ENCODE measurements at places on chromosomes 3 and 15. TPM values are rescaled to one million over a fixed set of nuclear protein-coding genes. Genes with fewer than 3 reads are reported as not detected.

Gene KIF23
- 50.7 TPM for total RNA-seq

DNA sequence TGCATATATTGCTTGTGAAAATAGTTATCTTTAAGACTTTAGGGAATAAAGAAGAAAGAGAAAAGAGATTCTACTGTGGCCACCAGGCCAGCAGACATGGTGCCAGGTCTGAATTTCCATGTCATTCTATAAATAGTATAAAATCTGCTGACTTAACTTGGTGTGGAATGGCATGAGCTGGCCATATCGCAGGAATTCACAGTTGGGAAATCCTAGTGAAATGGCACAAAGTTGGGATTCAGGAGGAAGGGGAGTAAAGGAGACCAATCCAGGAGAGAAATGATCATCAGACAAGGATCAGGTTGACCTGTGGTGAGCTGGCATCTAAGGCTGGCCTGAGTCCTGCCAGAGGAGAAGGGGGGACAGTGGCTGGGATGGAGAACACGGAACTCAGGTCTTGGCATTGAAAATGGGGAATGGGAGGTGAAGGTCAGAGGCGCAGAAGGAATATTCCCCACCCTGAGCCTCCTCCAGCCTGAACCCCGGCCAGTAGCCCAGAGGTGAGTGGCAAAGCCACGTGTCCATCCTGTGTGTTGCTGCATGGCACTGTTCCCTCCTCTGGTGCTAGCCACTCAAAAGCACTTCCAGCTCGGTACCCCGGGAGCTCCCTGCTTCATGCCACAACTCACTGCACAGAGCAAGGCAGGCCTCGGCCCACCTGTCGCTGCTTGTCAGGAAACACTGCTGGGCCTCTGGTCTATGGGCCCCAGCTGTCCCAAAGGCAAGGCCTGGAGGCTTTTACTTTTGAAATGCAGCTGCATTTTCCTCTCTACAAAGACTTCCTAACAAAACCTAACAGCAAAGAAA is 51.4 kb downstream of the SSUH2 start:
- no peak for DNase-seq

DNA sequence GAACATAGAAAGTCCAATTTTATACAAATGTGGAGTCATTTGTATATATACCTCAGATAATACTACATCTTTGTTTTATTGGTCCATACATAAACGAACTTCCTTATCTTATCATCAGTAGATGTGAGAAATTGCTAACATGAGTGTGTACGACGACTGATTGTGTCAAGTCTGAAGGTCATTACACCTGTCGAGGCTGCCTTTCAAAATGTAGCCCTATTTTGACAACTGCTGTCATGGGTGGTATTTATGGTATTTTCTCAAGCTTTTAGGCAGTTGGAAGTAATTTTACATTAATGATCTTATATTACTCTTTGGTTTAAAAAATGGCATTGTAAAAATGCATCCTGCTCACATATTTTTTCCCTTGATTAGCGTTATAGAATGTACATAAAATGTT is 183.7 kb upstream of the DNAJC19 start:
- no peak for DNase-seq

- peak; percentile 41 for DNase-seq
Measured at GRCh38 chr3:15064299-15064834, 748 bp downstream of the MRPS25 start.

Gene GP9
- total RNA-seq: not detected

All from activated naive CD8-positive, alpha-beta T cell treated with anti-CD3 and anti-CD28 coated beads, Interleukin-2, amount 10 ng/mL, durations not matched to agents 7 days and 5 days (primary cell).